ENCODE measurements at places on chromosomes 16 and 17.
A peak's percentile ranks its signal among the peaks of the same experiment; 100 is the strongest.

DNA sequence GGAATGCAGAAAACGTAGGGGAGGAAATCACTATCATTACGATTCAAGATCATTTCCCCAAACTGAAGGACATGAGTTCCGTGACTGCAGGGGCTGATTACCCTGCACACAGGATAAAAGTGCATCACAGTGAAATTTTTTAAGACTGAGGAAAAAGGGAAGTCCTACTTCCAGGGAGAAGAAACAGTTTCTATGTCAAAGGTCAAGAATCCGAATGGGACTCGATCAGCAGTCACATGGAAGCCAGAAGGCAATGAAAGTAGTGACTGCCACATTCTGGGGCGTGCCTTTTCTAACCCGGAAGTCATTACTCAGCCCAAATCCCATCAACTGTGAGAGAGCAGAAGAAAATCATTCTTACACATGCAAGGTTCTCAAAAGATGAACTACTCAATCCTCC is 12.1 kb downstream of the ZZEF1 start:
- peak; percentile 94 for DNase-seq

GRCh38 chr17:2784864-2785263 is 11.4 kb upstream of the RAP1GAP2 start:
- DNase-seq = no peak

GRCh38 chr17:51467336-51467735 is 207.0 kb downstream of the UTP18 start:
- DNase-seq = no peak

GRCh38 chr17:44338702-44339101 is 6.4 kb upstream of the GRN start:
- DNase-seq = peak; percentile 91

DNA sequence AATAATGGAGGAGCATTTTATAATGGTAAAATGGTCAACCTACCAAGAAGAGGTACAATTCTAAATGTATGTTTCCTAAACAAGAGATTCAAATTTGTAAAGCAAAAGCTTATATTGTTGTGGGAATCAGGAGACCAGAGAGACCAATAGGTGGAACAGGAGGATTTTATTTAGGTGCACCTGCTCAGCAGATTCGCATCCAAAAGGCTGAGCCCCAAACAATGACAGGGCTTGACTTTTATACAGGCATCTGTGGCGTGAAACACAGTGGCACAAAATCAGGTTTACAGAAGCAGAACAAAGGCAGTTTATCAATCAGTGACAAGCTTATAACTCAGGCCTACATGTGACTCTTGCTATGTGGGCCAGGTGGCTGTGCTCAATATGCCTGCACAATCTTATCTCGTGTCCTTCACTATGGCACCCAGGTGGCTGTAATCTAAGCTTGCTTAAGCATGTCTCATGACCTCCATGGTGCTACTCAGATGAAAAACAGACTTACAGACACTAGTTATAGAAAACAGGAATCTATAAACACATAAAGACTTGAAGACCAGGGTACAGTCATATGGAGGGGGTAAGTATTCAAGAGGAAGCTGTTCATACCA is 780.2 kb upstream of the CA10 start:
- no peak for DNase-seq

GRCh38 chr16:27450196-27450549 is 48.2 kb downstream of the IL21R start:
- DNase-seq = no peak

- no peak for DNase-seq
Measured at GRCh38 chr17:73256220-73256619, 5.5 kb downstream of the CPSF4L start.

DNA sequence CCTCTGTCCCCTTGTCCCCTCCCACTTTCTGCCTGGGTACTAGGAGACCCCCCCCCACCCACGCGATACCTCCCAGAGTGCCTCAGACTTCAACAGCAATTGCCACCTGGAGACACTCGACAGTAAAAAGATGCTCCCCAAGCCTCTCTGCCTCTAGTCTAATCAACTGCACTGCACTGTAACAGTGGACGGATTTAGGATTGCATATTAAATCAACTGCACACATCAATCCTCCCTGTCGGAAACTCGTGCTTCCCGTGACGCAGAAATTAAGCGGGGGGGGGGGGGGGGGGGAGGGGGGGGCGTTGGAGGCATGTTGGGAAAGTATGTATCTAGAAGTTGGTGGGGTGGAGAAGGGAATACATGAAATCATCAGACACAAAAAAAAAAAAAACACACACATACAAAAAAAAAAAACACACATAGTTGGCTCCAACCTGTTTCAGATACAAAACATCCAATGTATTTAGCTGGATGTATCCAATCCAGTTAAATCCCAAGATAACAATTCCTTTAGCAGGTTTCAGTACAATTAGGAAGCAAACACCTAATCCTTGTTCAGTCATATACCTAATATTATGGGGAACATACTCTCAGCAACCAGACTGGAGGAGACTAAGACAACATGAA is 29.7 kb downstream of the FAM222B start:
- peak; percentile 51 for DNase-seq

GRCh38 chr16:23420011-23420410 is 33.0 kb downstream of the COG7 start:
- no peak for DNase-seq

GRCh38 chr17:48310748-48311213 is 119.2 kb downstream of the SKAP1 start:
- no peak for DNase-seq

- peak; percentile 81 for DNase-seq
Measured at GRCh38 chr16:84643180-84643583, 5.1 kb upstream of the KLHL36 start.

GRCh38 chr16:54031107-54031760 is 255.4 kb downstream of the IRX3 start:
- DNase-seq = no peak

- peak; percentile 59 for DNase-seq
Measured at GRCh38 chr16:8173111-8173644, 417.1 kb downstream of the TMEM114 start.

DNA sequence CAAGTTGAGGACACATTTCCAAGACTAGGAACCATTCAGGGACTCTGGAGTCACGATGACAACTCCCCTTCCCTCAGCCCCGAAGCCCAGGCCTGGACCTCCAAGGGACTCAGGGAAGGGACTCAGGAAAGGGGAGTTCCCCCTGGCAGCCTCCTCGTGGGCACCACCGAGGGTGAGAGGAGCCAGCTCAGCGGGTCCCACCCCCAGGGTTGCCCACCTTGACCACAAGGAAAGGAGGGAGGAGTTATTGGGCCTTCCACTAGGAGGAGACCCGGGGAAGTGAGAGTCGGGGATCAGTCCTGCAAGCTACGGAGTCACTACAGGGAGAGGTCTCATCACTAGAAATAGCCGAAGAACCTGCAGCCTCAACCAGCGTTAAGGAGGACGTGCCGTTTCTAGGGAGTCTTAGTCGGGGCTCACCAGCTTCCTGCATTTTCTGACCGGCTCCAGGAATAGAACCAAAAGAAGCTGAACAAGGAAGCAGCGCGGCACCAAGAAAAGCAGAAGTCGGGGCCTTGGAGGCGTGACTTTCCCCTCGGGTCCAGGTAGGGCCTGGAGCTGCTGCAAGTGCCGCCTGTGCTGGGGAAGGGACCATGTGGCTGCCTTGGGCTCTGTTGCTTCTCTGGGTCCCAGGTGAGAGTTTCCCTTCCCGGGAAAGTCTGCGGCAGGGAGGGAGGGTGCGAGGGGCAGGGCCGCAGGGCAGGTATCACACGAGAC is at the start of gene CD300A:
CD300A (plus strand) TSS at position 524 of the 717 bp plus-strand sequence; CDS start at position 594, 70 bp downstream.
- peak; percentile 62 for DNase-seq

GRCh38 chr17:28972437-28972836 is 21.1 kb upstream of the PHF12 start:
- no peak for DNase-seq

DNA sequence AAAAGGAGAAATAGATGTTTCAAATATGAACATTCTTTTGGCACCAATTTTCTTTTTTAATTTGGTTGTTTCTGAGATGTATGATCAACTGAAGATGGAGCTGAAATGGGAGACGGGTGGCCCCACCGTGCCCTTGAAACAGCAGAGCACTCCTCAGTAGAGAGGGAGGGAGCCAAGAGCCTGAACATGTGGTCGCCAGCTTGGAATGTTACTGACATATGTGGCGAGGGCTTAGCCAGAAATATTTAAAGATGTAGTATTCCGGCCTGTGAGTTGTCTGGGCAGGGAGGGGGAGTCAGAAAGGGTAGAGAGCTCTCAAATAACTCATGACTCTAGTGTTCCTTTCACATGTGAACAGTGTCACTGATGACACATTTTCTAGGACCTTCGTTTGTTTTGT is 13.3 kb upstream of the MRC2 start:
- no peak for DNase-seq

Data from inflammatory macrophage (primary cell).